ENCODE measurements at places on chromosomes 2 and 18. TPM values are rescaled to one million over a fixed set of nuclear protein-coding genes. Genes with fewer than 3 reads are reported as not detected.

Gene MAP3K20
- total RNA-seq = 138 TPM

Gene AQP12A
- total RNA-seq = not detected

Gene CD8B
- total RNA-seq = not detected

Gene CLEC4F
- not detected for total RNA-seq

Gene ZAP70
- not detected for total RNA-seq

Gene TRIM43
- total RNA-seq = not detected

Gene DHRS9
- total RNA-seq = not detected

Gene UGT1A6
- not detected for total RNA-seq

- H3K4me1 ChIP-seq = no peaks in the 10 kb centered on the region
- H3K4me3 ChIP-seq = no peak overlapping the region
- no peak for DNase-seq
- no peaks in the 10 kb centered on the region for H3K27me3 ChIP-seq
Observed at GRCh38 chr2:78532762-78533379, 492.6 kb upstream of the REG3G start.

GRCh38 chr2:44674473-44675284 is 266.8 kb upstream of the SIX3 start:
- H3K36me3 ChIP-seq = no peaks in the 10 kb centered on the region
- no peak overlapping the region for H3K4me3 ChIP-seq
- DNase-seq = no peak

- H3K27me3 ChIP-seq = no peaks in the 10 kb centered on the region
- DNase-seq = no peak
- no peaks in the 10 kb centered on the region for H3K4me1 ChIP-seq
- H3K36me3 ChIP-seq = no peaks in the 10 kb centered on the region
- H3K4me3 ChIP-seq = no peak overlapping the region
- H3K27ac ChIP-seq = no peak overlapping the region
Observed at GRCh38 chr2:224612578-224612977, 27.4 kb upstream of the CUL3 start.

DNA sequence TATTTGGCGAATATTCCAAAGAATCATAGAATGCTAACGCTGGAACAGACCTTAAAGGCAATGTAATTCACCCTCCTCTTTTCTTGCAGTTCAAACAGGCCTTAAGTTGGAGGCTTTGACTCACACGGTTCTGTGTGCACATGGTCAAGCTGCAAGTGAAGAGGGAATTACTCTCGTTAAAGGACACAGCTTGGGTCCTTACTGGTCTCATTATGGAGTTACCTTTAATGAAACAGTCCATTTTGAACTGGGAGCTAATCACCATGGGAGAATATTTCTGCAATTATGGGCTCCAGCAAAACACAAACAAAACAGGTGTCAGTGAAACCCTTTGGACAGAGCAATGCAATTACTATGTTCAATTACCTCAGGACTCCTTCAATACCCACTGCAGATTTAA is 135.5 kb downstream of the GAREM1 start:
- H3K27me3 ChIP-seq = no peaks in the 10 kb centered on the region
- DNase-seq = no peak
- no peaks in the 10 kb centered on the region for H3K4me1 ChIP-seq
- no peaks in the 10 kb centered on the region for H3K36me3 ChIP-seq
- H3K4me3 ChIP-seq = no peak overlapping the region

GRCh38 chr2:215465256-215465655 is 29.4 kb upstream of the FN1 start:
- no peaks in the 10 kb centered on the region for H3K36me3 ChIP-seq
- DNase-seq = no peak
- no peak overlapping the region for H3K27ac ChIP-seq
- no peak overlapping the region for H3K4me3 ChIP-seq
- no peaks in the 10 kb centered on the region for H3K27me3 ChIP-seq

- DNase-seq = peak; percentile 33
- no peaks in the 10 kb centered on the region for H3K36me3 ChIP-seq
- no peaks in the 10 kb centered on the region for H3K4me1 ChIP-seq
- H3K27ac ChIP-seq = no peak overlapping the region
Observed at GRCh38 chr2:179655627-179656026, 205.8 kb downstream of the ZNF385B start.

- peak; percentile 41 for DNase-seq
- no peak overlapping the region for H3K27ac ChIP-seq
- no peaks in the 10 kb centered on the region for H3K27me3 ChIP-seq
- H3K4me1 ChIP-seq = no peaks in the 10 kb centered on the region
- no peak overlapping the region for H3K4me3 ChIP-seq
- H3K36me3 ChIP-seq = no peaks in the 10 kb centered on the region
Observed at GRCh38 chr2:7083580-7084509, 166.6 kb downstream of the RNF144A start.

DNA sequence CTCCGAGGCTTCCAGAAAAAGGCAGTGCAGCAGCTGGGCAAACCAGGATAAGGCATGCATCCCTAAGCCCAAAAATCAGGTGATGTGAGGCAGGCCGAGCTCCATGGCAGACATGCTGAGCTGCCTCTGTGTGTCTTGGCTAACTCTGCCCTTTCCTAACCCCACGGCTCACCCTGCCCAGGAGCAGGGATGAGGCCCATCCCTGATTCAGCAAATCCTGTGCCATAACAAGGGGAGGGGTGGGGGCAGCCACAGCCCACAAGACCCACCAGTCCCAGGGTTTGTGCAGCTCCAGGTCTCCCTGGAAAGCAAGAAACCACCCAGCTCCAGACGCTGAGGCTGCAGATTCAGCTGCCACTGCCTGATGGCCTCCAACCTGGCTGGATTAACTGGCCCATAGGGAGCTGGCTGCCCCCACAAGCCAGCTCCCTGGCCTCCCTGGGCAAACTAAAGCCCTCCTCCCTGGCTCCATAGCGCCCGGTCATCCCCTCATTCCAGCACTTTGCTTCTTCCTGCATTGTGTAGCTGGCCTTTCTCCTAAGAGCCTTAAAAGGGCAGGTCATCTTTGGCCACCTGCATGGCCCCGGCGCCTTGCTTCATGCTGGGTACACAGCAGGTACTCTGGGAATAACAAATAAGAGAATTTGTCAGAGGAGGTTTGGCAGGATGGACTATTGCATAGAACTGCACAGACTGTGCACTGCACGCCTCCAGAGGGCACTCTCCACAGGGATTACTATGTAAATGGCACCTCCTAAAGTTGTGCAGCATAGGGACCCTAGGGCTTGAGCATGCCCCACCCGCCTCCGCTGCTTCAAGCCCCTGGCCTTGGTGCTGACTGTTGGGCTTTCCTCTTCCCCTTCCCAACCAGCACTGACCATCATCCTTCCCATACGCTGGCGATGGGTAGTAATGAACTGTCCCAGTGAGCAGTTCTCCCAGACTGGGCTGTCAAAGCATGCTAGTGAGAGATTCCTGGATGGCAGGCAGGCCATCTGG is 10.7 kb downstream of the STEAP3 start:
- H3K27ac ChIP-seq = no peak overlapping the region
- no peak overlapping the region for H3K4me3 ChIP-seq
- no peaks in the 10 kb centered on the region for H3K36me3 ChIP-seq
- H3K27me3 ChIP-seq = no peaks in the 10 kb centered on the region
- H3K4me1 ChIP-seq = peaks cover 36% of the 10 kb centered on the region
- DNase-seq = no peak

DNA sequence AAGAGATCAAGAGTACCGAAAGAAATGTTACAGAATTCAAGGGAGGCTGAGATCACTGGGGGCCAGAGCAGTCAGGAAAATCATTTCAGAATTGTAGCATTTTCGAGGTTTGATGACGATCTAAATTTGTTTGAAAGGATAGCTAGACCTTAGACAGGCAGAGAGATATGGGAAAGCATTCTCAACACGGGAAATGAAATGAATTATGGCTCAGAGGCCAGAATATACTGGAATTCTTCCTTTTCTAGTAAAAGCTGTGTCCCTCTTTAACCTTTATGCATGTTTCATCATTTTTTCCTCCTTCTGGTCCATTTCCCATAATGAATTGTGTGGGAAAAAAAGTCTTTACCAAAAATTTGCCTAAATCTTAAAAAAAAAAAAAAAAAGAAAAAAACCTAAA is 78.8 kb downstream of the NABP1 start:
- no peaks in the 10 kb centered on the region for H3K4me1 ChIP-seq
- no peaks in the 10 kb centered on the region for H3K36me3 ChIP-seq
- peak; percentile 15 for DNase-seq
- H3K4me3 ChIP-seq = no peak overlapping the region
- H3K27me3 ChIP-seq = no peaks in the 10 kb centered on the region

DNA sequence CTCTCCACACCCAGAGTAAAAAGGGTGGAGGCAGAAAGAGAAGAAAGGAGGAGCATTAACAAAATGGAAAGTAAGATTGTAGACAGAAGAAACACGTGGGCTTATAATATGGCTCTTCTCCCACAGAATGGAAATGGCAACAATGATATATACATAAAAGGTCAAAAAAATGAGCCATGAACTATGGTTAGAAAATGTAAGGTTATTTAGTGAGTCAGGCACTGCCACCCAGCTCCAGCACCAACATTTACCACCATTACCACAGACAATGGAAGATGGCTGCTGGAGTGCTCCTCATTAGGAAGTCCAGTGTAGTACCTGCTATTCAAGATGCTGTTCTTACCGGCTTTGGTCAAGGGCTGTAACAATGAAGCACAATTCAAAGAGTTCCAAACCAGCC is 258.0 kb downstream of the ZEB2 start:
- no peaks in the 10 kb centered on the region for H3K4me1 ChIP-seq
- DNase-seq = no peak
- H3K27me3 ChIP-seq = no peaks in the 10 kb centered on the region
- no peak overlapping the region for H3K4me3 ChIP-seq
- H3K36me3 ChIP-seq = no peaks in the 10 kb centered on the region

DNA sequence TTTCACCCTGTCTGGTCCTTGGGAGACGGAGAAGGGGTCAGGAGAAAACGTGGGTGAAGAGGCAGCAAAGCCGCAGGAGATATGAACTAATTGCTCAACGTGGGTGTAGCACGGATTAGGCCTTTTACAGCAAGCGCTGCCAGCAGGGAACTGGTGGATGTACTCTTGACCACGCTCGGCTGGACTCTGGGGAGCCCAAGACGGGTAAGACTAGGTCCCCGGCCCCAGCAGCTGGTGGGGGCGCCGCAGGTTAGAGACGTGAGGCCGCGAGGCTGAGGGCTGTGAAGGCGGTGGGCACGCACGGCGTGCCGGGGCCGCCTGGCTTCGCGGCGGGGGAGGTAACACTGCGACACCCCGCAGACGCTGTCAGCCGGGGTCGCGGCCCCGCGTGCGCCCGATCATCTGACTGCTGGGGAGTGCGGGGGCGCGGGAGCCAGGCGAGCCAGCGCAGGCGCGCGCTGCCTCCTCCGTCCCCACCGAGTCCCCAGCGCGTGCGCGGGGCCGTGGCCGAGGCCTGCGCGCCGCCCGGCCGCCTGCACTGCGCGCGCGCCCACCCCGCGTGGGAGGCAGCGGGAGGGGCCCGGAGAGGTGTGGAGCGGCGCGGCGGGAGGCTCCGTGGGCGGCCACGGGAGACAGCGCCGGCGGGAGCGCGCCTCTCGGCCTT is at the start of gene CLIP4:
Gene CLIP4, plus strand, starts transcription at position 470 of the 664 bp plus-strand sequence. CDS start 5,974 bp downstream, outside the sequence.
- peak within 1 kb of the TSS; percentile 85 for H3K4me3 ChIP-seq
- H3K36me3 ChIP-seq = no peaks in the 10 kb centered on the region
- H3K27me3 ChIP-seq = no peaks in the 10 kb centered on the region
- peaks cover 27% of the 10 kb centered on the region for H3K4me1 ChIP-seq
- peak within 1 kb of the TSS; percentile 94 for H3K27ac ChIP-seq

- DNase-seq = no peak
- no peaks in the 10 kb centered on the region for H3K4me1 ChIP-seq
- no peaks in the 10 kb centered on the region for H3K36me3 ChIP-seq
Observed at GRCh38 chr2:174608866-174609214, 11.2 kb upstream of the WIPF1 start.

DNA sequence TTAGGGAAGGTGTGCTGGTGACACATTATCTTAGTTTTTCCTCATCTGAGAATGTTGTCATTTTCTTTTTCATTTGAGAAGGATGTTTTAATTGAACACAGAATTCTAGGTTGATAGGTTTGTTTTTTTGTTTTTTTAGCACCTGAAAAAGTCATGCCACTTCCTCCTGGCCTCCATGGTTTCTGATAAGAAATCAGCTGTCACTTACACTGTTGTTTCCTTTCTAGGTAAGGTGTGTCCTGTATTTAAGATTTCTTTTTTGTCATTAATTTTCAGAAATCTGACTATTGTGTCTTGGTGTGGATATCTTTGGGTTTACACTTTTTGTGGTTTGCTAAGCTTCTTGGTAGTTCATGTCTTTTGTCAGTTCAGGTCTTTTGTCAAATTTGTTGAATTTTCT is 99.3 kb downstream of the ROCK1 start:
- no peaks in the 10 kb centered on the region for H3K4me1 ChIP-seq
- no peak overlapping the region for H3K4me3 ChIP-seq
- no peak for DNase-seq
- H3K27ac ChIP-seq = no peak overlapping the region
- no peaks in the 10 kb centered on the region for H3K27me3 ChIP-seq
- H3K36me3 ChIP-seq = peaks cover 3% of the 10 kb centered on the region

GRCh38 chr2:158533009-158533408 is 76.3 kb downstream of the PKP4 start:
- H3K4me1 ChIP-seq = peaks cover 6% of the 10 kb centered on the region
- no peaks in the 10 kb centered on the region for H3K27me3 ChIP-seq
- no peak overlapping the region for H3K4me3 ChIP-seq
- no peaks in the 10 kb centered on the region for H3K36me3 ChIP-seq

DNA sequence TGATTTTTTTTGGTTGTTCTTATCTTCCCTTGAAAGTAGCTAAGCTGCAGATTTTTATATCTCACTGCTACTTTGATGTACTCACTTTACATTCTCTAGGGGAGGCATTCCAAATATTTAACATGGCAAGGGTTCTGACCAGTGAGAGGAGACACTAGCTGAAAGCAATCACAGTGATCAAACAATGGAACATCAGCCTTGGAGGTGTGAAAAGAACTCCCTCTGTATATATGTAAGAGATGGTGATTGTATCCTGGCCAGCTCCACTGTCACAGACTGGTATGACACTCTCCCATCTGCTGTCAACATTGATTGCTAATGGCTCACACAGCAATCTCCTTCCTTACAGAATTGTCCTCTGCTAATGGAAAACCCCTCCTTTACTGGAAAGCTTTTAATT is 291.7 kb upstream of the CDH19 start:
- H3K4me1 ChIP-seq = no peaks in the 10 kb centered on the region

DNA sequence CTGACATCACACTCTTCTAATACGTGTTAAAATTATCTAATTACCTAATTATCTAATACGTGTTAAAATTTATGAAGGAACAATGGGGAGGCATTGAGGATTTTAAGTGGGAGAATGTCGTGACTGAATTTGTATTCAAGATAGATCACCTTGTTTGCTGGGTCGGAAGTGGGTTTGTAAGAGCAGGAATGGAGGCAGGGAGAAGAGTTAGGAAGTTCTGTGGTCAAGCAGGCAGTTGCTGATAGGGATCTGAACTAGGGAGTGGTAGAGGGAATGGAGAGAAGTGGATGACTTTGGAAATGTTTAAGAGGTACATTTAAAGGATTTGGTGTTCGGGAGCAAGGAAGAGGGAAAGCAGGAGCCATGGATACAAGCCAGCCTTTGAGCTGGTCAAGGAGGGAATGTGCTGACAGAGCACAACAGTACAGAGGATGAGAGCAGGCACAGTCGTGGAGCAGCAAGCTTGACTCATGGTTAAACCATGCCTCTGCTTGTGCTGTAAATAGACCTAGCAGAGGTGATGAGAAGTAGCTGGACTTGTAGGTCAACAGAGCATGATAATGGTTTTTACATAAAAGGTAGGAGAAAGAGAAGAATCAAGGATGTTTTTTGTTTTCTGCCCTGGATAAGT is 16.2 kb downstream of the IL18RAP start:
- no peaks in the 10 kb centered on the region for H3K27me3 ChIP-seq
- no peaks in the 10 kb centered on the region for H3K4me1 ChIP-seq
- no peak overlapping the region for H3K27ac ChIP-seq
- DNase-seq = peak; percentile 71
- no peaks in the 10 kb centered on the region for H3K36me3 ChIP-seq
